ENCODE measurements at places on chromosomes 5 and 9.

- no peak for DNase-seq
These were observed 8.2 kb upstream of the PHYKPL start for GRCh38 chr5:178240766-178241165.

DNA sequence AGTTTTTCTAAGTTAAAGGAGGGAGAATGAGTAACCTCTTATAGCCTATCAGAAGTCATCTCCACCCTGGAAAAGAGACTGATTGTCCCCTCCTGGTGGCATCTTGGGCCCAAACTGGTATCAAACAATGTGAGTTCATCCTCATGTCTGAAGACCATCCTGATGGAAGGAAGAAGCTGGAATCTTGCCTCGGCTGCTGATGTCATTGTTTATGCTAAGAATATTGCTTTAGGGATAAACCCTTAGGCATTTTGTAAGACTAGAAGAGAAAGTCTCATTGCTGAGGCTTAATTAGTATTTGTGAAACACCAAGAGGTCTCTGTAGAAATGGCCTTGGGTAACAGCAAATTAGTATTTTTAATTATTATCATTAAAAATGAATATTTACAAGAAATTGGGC is 65.7 kb upstream of the KCNN2 start:
- DNase-seq = no peak

GRCh38 chr5:78252715-78253114 is 41.8 kb downstream of the AP3B1 start:
- DNase-seq = no peak

DNA sequence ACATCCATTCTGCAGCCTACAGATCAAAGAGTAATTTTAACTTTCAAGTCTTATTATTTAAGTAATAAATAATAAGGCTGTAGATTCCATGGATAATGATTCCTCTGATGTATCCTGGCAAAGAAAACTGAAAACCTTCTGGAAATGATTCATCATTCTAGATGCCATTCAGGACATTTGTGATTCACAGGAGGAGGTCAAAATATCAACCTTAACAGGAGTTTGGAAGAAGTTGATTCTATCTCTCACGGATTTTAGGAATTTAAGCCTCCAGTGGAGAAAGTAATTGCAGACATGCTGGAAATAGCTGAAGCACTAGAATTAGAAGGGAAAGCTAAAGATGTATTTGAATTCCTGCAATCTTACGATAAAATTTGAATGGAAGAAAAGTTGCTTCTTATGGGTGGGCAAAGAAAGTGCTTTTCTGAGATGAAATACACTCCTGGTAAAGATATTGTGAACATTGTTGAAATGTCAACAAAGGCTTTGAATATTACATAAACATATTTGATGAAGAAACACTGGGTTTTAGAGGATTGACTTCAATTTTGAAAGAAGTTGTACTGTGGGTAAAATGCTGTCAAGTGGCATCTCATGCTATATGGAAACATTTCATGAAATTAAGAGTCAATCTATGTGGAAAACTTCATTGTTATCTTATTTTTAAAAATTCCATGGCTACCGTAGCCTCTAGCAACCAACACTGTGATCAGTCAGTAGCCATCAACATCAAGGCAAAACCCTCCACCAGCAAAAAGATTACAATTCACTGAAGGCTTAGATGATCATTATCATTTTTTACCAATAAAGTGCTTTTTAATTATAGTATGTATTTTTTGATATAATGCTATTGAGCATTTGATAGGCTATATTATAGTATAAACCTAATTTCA is 1141.0 kb downstream of the CDH12 start:
- DNase-seq = no peak

- no peak for DNase-seq
These were observed 54.0 kb upstream of the ROR2 start for GRCh38 chr9:92004045-92004392.

- DNase-seq = no peak
These were observed 1755.0 kb downstream of the MAT2B start for GRCh38 chr5:165260426-165260825.

GRCh38 chr5:81971111-81971711 is 612 bp upstream of the ATG10 start:
- no peak for DNase-seq

GRCh38 chr5:140236891-140237598 is 62.1 kb downstream of the CYSTM1 start:
- DNase-seq = no peak

DNA sequence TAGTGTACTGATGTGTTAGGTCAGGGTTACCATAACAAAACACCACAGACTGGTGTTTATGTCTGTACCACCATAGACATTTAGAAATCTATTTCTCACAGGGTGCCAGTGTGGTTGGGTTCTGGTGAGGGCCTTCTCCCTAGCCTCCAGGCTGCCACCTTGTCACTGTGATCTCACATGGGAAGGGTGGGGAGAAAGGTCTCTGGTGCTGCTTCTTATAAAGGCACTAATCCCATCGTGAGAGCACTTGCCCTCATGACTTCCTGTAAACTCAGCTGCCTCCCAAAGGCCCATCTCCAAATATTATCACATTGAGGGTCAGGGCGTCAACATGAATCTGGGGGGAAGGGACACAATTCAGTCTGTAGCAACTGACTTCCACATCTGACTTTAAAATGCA is 49.8 kb downstream of the PIK3R1 start:
- no peak for DNase-seq

DNA sequence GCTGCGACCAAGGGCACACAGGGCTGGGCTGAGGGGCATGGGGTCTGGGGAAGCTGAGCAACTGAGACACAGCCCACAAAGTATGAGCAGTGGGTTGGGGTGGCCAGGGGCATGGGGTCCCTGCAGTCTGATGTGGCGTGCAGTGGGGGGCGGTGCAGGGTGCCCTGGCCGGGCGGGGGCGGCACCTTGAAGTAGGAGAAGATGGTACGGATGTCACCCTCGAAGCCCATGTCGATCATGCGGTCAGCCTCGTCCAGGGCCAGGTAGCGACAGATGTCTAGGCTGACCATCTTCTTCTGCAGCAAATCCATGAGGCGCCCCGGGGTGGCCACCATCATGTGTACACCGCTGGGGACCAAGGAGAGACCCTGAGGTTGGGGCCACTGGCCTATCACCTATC is 3.3 kb downstream of the DDX41 start:
- DNase-seq = no peak

DNA sequence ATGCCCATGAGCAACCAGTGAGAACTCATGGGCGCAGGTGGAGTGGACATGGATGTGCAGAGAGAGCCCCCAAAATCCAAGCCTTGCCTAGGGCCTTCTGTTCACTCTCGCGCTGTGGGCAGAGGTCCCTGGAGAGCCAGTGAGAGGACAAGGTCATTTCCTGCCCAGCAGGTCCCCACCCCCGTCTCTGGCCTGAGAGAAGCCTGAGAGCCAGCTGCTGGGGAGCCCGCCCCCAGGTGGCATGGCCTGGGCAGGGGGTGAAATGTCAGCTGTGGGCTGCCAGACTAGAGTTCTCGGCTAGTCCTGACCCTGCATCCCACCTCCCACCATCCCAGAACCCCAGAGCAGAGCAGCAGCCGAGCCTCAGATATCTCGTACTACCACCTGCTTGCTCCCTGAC is 85.3 kb downstream of the BARX1 start:
- no peak for DNase-seq

- peak; percentile 12 for DNase-seq
These were observed 1.6 kb downstream of the KDM4C start for GRCh38 chr9:6759185-6759977.

DNA sequence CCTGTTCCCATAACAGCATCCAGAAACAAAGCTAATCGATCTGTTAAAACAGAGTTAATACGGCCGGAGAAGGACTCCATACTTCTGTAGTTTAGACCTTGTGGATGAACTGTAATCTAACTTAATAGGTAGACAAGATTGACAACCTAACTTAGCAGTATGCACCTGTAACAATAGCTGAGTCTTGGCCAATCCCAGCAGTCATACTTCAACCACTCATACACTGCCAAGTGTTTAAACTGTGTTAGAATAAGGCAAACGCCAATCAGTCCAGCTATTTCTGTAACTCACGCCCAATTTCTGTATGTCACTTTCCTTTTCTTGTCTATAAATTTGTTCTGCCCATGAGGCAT is 33.7 kb upstream of the MACIR start:
- DNase-seq = no peak

DNA sequence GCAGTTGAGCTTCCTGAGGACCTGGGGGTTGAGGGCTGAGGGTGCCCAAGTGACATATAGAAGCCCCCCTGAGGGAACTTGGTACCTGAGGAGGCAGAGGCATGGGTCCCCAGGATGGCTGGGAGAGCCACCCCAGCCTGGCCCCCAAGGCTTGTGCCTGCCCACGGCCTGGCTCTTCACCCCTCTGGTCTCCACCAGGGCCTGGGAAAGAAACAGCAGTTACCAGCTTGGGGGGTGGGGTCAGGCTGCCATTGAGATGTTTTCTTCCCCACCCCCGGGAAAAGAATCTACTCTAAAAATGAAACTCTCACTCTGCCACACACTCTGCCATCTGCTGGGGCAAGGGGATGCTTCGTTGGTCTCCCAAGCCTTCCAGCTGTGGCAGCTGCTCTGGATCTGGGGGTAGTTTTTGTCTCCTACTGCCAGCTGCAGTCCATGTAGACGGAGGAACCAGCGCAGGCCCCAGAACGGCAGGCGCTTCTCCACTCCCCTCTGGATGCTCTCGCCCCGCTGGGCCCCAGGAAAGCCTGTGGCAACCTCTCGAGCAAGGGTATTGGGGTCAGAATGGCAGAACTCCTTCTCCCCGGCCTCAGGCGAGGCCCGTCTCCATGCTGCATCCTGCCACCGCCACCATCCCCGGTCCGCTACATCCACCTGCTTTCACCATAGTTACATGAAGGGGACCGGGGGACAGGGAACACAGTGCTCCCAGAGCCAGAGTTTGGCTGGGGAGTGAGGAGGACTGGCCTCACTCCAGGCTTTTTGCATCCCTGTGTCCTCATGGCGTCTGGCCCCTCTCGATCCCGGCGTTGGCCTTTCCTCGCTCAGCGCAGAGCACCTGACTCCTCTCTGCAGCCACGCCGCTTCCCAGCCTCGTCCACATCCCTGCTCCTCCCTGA is 123.5 kb downstream of the DAB2IP start:
- no peak for DNase-seq

GRCh38 chr5:200985-201384 is 9.7 kb downstream of the LRRC14B start:
- no peak for DNase-seq

DNA sequence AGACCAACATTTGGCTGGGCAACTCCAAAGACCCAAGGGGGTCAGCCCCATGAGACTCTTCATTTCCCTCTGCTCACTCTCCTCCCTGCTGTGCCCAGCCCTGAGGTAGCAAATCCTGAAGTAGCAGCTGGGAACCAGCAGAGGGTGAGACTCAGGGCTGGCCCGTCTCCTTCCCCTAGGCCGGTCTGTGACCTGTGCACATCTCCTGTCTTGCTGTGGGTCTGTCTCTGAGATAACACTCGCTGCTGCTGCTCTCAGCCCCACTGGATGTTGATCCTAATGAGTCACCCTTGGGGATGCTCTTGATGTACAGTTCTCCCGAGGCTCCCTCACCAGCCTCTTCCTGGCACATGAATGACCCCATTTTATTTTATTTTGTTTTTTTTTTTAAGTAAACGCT is 7.3 kb upstream of the OR2V1 start:
- no peak for DNase-seq

DNA sequence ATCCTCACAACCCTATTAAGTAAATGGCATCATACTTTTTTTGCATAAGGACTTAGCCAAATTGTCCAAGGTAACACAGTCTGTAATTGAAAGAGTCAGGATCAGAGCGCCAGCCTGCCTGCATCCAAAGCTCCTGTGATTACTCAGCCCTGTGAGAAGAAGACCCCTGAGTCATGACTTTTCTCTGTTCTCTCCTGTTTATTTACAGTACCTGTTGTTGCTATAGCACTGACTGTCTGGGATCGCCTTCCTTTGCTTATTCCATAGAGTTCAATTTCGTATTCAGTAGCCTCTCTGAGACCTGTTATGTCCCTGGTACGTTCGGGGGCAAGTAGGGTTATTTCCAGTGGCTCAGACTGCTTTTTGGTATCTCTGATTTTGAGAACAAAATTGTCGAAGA is 71.8 kb downstream of the TNC start:
- no peak for DNase-seq

- DNase-seq = no peak
These were observed 450.5 kb upstream of the MPDZ start for GRCh38 chr9:13729955-13730354.

DNA sequence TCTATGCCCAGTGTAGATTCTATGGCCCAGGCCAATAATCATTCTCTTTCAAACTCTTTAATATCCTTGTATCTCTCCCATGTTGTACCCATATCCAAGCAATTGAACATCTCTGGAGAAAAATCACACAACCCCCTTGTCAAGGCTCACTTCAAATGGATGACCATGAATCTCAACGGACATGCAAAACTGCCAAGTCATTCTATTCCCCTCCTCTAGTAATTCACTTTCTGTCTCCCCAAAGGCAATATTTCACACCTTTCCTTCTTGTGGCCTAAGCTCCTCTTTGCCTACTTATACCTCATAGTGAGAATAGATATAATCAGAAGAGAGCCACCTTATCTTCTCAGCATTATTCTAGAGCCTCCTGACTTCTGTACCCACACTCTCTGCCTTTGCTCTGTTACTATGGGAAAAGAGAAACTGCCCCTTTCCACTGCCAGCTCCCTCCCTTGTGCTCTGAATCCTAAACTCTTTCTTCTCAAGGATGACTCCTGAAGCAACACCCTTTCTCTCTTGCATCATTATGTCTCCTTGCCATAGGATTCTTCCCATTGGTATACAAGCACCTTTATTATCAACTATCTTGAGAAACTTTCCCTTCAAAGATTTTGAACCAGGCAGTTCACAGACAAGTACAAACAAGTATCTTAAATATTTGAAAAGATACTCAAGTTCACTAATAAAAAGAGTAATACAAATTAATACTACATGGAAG is 66.1 kb downstream of the RPS23 start:
- DNase-seq = no peak

GRCh38 chr9:751137-752051 is 90.1 kb upstream of the DMRT1 start:
- no peak for DNase-seq

DNA sequence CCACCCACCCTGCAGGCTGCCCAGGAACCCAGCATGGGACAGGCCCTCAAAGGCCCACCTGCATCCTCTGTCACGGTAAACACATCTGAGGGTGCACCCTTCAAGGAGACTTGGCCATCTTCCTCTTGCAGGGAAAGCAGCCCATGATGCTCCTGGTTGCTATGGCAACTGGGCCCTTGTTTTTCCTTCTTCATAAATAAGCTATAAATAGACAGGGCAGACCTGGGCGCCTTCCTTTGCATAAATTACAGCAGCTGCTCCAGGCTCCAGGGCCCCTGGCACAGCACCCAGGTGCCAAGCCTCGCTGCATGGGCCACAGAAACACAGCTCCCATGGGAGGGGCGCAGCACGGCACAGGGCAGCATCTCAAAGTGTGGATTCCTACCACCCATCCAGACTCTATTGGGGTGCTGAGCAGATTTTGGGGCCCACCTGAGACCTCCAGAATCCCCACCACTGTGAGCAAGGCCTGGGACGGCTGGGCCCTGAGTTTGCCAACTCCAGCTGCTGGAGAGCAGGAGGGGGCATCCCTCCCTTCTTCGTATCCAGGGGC is 5.8 kb upstream of the PSMB7 start:
- no peak for DNase-seq

GRCh38 chr5:74432216-74432615 is 208.3 kb downstream of the ENC1 start:
- DNase-seq = no peak

GRCh38 chr9:21585756-21586752 is 103.9 kb upstream of the IFNE start:
- no peak for DNase-seq

- DNase-seq = no peak
These were observed 4.6 kb upstream of the SAR1B start for GRCh38 chr5:134637116-134637721.

GRCh38 chr5:1515311-1515920 is 8.3 kb downstream of the LPCAT1 start:
- no peak for DNase-seq

- DNase-seq = no peak
These were observed 590 bp downstream of the HDAC3 start for GRCh38 chr5:141636106-141636412.
